ENCODE measurements at places on chromosomes 3 and 15. TPM values are rescaled to one million over a fixed set of nuclear protein-coding genes. Genes with fewer than 3 reads are reported as not detected.

GRCh38 chr3:13547591-13548371, 1.1 kb upstream of the FBLN2 start:
- no peak overlapping the region for H3K27ac ChIP-seq
- H3K36me3 ChIP-seq = no peaks in the 10 kb centered on the region
- H3K27me3 ChIP-seq = peaks cover 2% of the 10 kb centered on the region
- H3K4me1 ChIP-seq = peaks cover 46% of the 10 kb centered on the region

DNA sequence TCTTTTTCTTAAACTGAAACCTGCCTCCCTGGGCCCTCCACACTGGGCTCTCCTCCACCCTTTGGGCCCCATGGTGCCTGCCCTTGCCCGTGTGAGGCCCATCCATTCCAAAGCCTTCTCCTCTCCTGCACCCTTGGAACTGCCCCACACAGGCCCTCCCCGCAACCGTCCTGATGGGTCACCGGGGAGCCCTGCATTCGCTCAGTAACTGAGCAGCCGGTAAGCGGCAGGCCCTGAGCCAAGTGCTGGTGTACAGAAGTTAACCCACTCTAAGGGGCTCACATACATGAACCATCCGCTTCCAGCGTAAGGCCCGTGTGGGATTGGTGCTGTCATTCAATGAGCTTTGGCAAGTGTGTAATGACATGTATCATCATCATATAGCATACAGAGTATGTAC, 5.4 kb upstream of the LRRC15 start:
- no peak overlapping the region for H3K27ac ChIP-seq
- H3K27me3 ChIP-seq = peaks cover 15% of the 10 kb centered on the region
- H3K36me3 ChIP-seq = no peaks in the 10 kb centered on the region
- H3K4me1 ChIP-seq = peaks cover 5% of the 10 kb centered on the region

- no peak for DNase-seq
- H3K27me3 ChIP-seq = peaks cover 80% of the 10 kb centered on the region
- H3K36me3 ChIP-seq = no peaks in the 10 kb centered on the region
- H3K4me1 ChIP-seq = peaks cover 22% of the 10 kb centered on the region
- peak overlapping the region; percentile 62 for H3K4me3 ChIP-seq
Measured at GRCh38 chr3:128488636-128488990, 4.4 kb downstream of the GATA2 start.

Gene SH2D7
- total RNA-seq = not detected

DNA sequence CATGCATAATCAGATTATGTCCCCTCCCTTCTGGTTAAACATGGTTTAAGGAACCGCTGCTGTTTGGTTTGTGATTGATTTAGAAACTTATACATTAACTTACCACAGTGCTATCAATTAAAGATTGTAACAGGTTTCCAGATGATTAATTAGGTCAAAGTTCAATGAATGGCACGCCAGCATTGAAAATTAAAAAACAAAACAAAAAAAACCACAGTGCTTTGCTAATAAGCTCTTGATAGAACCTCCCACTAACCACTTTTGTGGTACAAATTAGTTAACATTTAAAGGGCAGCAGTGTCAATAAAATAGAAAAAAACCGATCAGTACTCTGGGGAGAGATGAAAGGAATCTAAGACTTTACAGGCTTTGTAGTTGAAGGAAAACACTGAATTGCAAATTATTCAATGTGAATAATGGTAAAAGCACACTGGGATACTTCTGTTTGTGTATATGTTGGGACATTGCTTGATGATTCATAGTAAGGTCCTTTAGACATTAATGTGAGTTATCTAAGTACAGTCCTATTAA, 7.6 kb upstream of the C3orf38 start:
- H3K27me3 ChIP-seq = no peaks in the 10 kb centered on the region
- no peak overlapping the region for H3K4me3 ChIP-seq
- H3K36me3 ChIP-seq = peaks cover 18% of the 10 kb centered on the region
- peak; percentile 39 for DNase-seq
- H3K4me1 ChIP-seq = peaks cover 10% of the 10 kb centered on the region

- H3K36me3 ChIP-seq = no peaks in the 10 kb centered on the region
- H3K4me3 ChIP-seq = no peak overlapping the region
- no peaks in the 10 kb centered on the region for H3K27me3 ChIP-seq
- DNase-seq = no peak
Measured at GRCh38 chr15:19899021-19899824, 642.4 kb downstream of the GOLGA6L6 start.

- no peak for DNase-seq
- H3K27ac ChIP-seq = no peak overlapping the region
- no peaks in the 10 kb centered on the region for H3K27me3 ChIP-seq
- H3K36me3 ChIP-seq = no peaks in the 10 kb centered on the region
- no peak overlapping the region for H3K4me3 ChIP-seq
Measured at GRCh38 chr3:187061748-187062147, 77.5 kb downstream of the RPL39L start.

Gene GOLGA6D
- total RNA-seq = not detected

DNA sequence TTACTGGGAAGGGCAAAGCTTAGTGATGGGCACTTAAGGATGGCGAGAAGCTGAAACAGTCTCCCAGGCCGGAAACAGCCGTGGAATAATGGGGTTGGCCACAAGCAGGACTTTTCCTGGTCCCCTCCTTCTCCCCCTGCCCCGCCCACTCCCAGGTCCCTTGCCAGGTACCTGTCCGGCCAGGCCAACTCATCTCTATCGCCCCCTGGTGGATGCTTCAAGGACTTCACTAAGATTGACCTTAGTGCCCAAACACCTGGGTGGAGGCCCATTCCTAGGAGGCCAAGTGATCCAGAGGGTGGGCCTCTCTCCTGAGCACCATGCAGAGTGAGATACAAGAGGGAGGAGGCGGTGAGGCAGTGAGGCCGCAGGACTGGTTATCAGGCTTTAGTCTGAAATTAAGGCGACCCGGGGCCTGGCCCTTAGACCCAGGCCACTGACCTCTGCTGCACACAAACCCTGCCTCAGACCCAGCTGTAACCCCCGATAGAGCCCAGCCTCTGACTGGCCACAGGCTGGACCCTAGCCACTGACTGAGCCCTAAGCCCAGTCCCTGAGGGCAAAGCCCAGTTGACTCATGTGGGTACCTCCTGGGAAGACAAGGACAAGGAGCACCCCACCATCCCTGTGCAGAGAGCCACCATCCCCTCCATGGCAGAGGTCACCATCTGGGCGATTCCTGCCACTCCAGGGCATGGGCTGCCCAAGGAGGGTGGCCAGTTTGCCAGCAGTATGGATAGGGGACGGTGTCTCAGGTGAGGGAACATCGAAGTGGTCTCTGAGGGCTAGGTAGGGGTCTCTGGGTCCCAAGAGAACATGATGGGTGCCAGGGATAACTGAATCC, 37.6 kb downstream of the VIPR1 start:
- H3K27ac ChIP-seq = no peak overlapping the region
- no peak overlapping the region for H3K4me3 ChIP-seq
- no peak for DNase-seq
- no peaks in the 10 kb centered on the region for H3K36me3 ChIP-seq

- H3K4me3 ChIP-seq = no peak overlapping the region
- no peak for DNase-seq
- H3K4me1 ChIP-seq = no peaks in the 10 kb centered on the region
- no peaks in the 10 kb centered on the region for H3K36me3 ChIP-seq
- H3K27me3 ChIP-seq = no peaks in the 10 kb centered on the region
Measured at GRCh38 chr3:101172516-101172915, 147.9 kb downstream of the IMPG2 start.

DNA sequence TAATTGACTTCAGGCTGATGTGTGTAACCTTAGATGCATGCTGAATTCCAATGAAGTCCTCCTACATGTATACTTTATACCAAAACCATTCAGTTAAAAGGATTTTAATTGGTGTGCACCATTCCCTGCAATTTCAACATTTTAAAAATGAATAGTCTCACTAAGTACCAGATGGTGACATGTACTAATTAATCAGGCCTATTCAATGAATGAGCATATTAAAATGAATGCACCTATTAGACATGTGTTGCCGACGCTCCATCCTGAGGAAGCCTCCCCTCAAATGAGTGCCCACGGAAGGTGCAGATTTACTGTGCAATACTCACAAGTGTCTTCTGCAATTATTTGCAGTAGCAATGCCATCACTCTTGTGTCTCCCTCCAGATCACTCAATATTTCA, 124.7 kb upstream of the TSPAN3 start:
- DNase-seq = no peak
- H3K4me3 ChIP-seq = no peak overlapping the region
- H3K27ac ChIP-seq = no peak overlapping the region
- H3K27me3 ChIP-seq = no peaks in the 10 kb centered on the region

GRCh38 chr3:126365351-126366277, 8.4 kb upstream of the KLF15 start:
- H3K27ac ChIP-seq = no peak overlapping the region
- H3K36me3 ChIP-seq = no peaks in the 10 kb centered on the region
- H3K4me1 ChIP-seq = no peaks in the 10 kb centered on the region
- DNase-seq = no peak

Gene ARGFX
- total RNA-seq = not detected

GRCh38 chr3:178382449-178383061, 153.7 kb upstream of the KCNMB2 start:
- no peak overlapping the region for H3K4me3 ChIP-seq
- H3K27me3 ChIP-seq = no peaks in the 10 kb centered on the region
- peak; percentile 97 for DNase-seq

DNA sequence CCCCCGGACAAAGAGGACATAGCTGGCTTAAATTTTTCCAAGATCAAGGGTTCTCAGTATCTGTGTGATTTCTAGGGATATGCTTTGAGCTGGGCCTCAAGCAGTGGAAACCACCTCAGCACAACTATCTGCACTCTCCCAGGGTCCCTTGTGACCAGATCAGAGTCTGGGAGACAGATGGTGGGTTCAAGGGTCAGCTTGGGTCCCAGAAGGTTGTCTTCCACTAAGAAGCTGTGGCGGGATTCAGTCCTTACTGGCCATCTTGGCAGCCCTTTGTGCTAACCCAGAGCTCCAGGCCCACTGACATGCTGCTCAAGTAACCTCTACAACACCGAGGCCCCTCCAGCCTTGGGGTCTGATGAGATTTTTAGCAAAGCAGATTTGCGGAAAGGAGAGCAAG, 2.7 kb downstream of the INSYN1 start:
- no peaks in the 10 kb centered on the region for H3K4me1 ChIP-seq
- no peak overlapping the region for H3K27ac ChIP-seq
- H3K27me3 ChIP-seq = no peaks in the 10 kb centered on the region
- H3K36me3 ChIP-seq = no peaks in the 10 kb centered on the region

DNA sequence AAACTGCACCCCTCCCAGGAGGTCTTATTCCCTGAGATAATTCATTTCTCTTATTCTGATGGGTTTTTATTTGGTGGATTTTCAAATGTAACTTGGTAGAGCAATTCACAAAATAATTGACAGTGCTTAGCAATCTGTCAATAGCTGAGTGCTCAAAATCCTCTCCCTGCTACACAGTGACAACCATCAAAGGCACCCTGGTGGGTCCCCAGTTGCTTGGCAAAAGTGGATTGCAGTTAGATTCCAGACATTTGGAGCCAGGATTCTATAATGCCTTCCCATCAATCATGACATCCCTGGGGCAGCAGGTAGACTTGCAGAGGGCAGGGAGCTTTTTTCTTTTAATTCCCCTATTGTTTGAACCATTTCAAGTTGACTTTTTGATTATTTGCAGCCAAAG, 59.0 kb downstream of the FHIT start:
- no peak for DNase-seq
- no peaks in the 10 kb centered on the region for H3K36me3 ChIP-seq
- H3K4me1 ChIP-seq = no peaks in the 10 kb centered on the region
- no peak overlapping the region for H3K27ac ChIP-seq

DNA sequence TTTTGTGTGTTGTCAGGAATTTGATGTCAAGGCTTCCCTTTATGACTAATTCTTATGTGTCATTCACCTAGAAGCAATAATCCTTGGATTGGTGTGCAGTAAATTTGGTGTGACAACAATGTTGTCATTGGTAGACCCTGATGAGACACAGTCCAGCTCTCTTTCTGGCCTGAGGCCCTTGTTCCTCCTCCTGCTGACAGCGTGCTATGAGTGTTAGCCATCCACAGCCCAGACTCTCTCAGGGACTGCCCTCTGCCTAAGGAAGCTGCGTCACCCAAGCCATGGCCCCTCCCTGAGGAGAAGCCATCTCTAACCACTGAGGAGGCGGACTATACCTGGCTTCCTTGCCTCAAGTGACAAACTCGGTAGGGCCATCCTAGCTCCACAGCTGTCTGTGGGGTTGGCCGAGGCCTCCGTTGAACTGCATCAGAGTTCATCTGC, 13.3 kb upstream of the TM4SF1 start:
- no peaks in the 10 kb centered on the region for H3K36me3 ChIP-seq
- no peak overlapping the region for H3K4me3 ChIP-seq
- H3K27ac ChIP-seq = peak overlapping the region; percentile 44
- no peaks in the 10 kb centered on the region for H3K27me3 ChIP-seq
- peaks cover 33% of the 10 kb centered on the region for H3K4me1 ChIP-seq
- no peak for DNase-seq

Gene IGDCC3
- 11.0 TPM for total RNA-seq

DNA sequence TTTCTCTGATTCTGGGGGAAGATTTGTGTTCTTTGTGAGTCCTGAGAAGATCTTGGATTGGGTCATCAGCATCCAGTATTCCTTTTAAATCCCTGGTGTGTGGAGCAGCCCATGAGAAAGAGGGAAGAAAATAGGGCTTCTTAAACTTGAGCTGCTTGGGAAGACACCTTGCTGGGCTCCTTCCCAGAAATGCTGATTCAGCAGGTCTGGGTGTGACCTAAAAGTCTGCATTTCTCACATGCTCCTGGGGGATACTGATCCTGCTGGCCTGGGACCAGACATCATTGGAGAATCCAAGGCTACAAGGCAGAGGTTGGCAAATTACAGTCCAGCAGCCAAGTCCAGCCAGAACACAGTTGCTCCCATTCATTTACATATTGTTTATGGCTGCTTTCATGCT, 54.1 kb upstream of the CMTM7 start:
- H3K36me3 ChIP-seq = no peaks in the 10 kb centered on the region
- no peaks in the 10 kb centered on the region for H3K4me1 ChIP-seq
- no peaks in the 10 kb centered on the region for H3K27me3 ChIP-seq
- H3K4me3 ChIP-seq = no peak overlapping the region
- H3K27ac ChIP-seq = no peak overlapping the region
- no peak for DNase-seq

DNA sequence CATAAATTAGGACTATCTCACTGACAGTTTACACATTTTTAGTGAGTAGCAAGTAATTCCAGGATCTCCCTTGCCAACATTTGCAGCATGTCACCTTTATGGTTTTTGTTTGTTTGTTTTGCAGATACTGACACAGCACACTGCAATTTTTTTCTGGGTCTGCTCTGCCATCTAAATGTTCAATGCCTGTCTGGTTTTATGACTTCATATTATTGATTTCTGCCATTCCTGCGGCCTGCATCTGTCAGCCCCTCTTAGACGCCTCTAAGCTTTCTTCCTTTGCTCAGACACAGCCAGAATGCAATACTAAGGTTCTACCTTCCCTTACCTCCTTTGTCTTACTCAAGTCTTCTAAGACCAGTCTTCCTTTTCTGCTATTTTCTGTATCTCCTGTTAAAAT, 321.2 kb upstream of the AZI2 start:
- no peaks in the 10 kb centered on the region for H3K36me3 ChIP-seq
- H3K27ac ChIP-seq = no peak overlapping the region
- no peak overlapping the region for H3K4me3 ChIP-seq
- no peak for DNase-seq

Gene CACNA1D
- 0.41 TPM for total RNA-seq
